ENCODE measurements at places on chromosomes 13 and 19. TPM values are rescaled to one million over a fixed set of nuclear protein-coding genes. Genes with fewer than 3 reads are reported as not detected.

DNA sequence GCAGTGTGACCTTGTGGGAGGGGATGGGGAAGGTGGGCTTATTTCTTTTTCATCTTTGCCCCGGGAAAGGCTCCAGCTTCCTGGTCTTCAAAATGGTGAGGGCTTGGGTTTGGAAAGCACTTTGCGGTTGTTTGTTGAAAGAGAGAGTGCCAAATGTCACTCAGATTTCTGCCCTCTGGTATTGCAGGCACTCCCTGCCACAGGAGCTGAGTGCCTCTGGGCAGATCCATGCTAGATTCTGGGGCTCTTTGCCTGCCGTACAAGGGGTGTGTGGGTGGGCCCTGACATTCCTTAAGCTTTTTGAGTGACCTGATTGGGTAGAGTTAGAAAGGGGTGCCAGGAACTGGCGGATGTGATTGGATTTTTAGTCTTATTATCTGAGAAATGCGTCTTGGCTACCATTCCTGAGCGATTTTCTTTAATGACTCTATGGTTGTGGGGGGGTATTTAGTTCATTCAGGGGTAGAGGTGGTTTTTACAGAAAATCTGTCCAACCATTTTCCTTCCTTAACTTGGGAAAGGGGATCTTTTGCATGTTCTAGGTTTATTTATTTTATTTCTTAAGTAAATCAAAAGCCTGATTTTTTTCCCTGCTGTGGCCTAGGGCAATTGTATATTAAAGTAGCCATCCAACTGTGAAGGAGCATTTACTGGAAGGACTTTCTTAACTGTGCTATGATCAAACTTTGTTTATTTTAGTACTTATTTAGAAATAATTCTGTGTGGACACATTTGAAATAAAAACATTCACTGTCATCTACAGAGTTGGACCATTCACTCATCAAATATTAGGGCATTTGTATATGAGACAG lies 3.2 kb downstream of the ARHGAP35 start:
- peaks cover 28% of the 10 kb centered on the region for H3K4me1 ChIP-seq
- H3K4me3 ChIP-seq, result no peak overlapping the region
- DNase-seq, result no peak
- no peaks in the 10 kb centered on the region for H3K27me3 ChIP-seq

DNA sequence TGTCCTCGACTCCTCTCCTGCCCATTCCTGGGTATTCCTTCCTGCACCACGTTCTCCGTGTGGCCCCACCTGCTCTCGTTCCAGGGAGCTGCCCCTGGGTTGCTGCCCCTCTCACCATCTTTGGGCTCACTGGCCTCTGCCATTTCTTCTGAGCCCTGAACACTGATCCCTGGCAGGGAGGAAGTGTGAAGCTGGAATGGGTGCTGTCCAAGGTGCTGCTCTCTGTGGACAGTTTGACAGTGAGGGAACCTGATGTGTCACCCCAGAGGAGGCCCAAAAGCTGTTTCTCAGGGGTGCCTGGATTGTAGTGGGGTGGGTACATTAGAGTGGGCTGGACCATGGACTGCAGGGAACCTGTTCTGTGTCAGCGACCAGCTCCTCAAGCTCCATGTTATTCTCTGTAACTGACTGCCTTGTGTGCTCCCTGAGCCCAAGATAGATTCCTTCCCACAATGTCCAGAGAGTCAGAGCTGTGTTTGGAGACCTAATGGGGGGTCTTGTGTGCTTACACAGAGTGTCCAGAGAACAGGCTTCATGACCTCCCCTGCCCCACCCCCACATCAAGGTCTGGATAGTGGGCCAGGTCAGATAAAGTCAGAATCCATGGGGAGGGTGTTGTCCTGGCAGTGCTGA lies 7.2 kb upstream of the CEACAM8 start:
- no peaks in the 10 kb centered on the region for H3K27me3 ChIP-seq
- H3K4me1 ChIP-seq, result no peaks in the 10 kb centered on the region
- no peak for DNase-seq

- peaks cover 17% of the 10 kb centered on the region for H3K4me1 ChIP-seq
- DNase-seq, result no peak
- no peak overlapping the region for H3K4me3 ChIP-seq
- no peaks in the 10 kb centered on the region for H3K27me3 ChIP-seq
- H3K36me3 ChIP-seq, result peaks cover 8% of the 10 kb centered on the region
- H3K27ac ChIP-seq, result peak overlapping the region; percentile 27
Observed at GRCh38 chr19:37941782-37942515, 34.9 kb downstream of the SIPA1L3 start.

DNA sequence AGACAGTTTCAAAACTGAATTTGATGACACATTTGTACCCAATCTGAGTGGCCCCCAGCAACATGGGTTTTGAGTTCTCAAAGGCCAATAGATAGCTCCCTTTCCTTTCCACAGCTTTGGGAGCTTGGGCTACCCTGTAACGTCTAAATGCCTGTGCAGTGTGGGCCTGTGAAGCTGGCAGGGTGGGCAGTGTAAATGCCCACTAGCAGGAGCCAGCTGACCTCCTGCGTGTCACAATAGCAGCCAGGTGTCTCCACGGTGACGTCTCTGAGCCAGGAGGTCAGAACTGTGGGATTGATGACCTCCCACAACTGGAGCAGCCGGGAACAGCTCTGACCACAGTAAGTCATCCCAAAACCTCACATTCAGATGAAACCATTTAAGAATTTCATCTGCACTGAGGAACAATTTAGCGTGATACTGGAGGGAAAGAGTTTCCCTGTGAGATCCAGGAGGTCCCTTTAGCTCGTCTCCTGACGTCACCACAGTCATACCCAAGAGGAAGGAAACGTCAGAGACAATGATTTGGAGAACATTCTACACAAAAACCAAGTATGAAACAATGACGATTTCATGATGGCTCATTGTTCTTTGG lies at the start of gene IPO5:
Gene IPO5, plus strand, starts transcription at position 300 of the 595 bp plus-strand sequence. CDS start 23,022 bp downstream, outside the sequence.
- no peak for DNase-seq
- no peaks in the 10 kb centered on the region for H3K4me1 ChIP-seq
- no peaks in the 10 kb centered on the region for H3K27me3 ChIP-seq
- peaks cover 2% of the 10 kb centered on the region for H3K36me3 ChIP-seq
- H3K27ac ChIP-seq, result no peak within 1 kb of the TSS
- no peak within 1 kb of the TSS for H3K4me3 ChIP-seq

DNA sequence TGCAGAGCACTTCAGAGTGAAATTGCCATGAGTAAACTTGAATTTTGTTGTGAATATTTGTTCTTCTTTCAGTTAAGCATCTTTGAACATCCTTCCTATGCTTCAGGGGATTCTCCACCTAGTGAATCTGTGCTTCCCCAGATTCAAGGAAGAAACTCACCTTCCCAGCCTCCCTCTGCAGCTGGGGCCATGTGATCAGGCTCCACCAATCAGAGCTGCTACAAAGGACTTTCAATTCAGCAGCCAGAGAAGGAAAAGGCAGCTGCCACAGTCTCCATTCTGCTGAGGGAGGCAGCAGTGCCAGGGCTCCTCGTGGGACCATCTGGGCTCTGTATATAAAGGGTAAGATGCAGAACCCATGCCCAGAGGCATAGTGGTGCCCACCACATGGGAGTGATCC lies 89.7 kb upstream of the SIAH3 start:
- no peaks in the 10 kb centered on the region for H3K36me3 ChIP-seq
- H3K4me1 ChIP-seq, result no peaks in the 10 kb centered on the region
- no peak for DNase-seq

GRCh38 chr13:62292714-62293480 lies 877.2 kb upstream of the PCDH20 start:
- no peaks in the 10 kb centered on the region for H3K27me3 ChIP-seq
- no peak for DNase-seq
- no peaks in the 10 kb centered on the region for H3K4me1 ChIP-seq
- H3K4me3 ChIP-seq, result no peak overlapping the region
- peaks cover 2% of the 10 kb centered on the region for H3K36me3 ChIP-seq
- no peak overlapping the region for H3K27ac ChIP-seq

The FFAR2 gene
- total RNA-seq, result not detected

The SOX21 gene
- not detected for total RNA-seq

The TUBB4A gene
- 13.0 TPM for total RNA-seq

The PSG11 gene
- not detected for total RNA-seq

The LILRA2 gene
- not detected for total RNA-seq

Measured in mesothelial cell of epicardium (in vitro differentiated cells).